Regular cardiac myocyte (primary cell): ENCODE measurements at places on chromosomes 1 and 21. TPM values are rescaled to one million over a fixed set of nuclear protein-coding genes. Genes with fewer than 3 reads are reported as not detected.

Gene TFF2
- total RNA-seq = not detected in 2 replicates

Gene CHRNB2
- under 0.01 TPM in 1 of 2 replicates, not detected in the other for total RNA-seq

Gene FMOD
- 1.2 and 6.5 TPM in 2 replicates for total RNA-seq

Gene CFHR3
- total RNA-seq = not detected in 2 replicates

Gene AUNIP
- total RNA-seq = 0.56 and 5.6 TPM in 2 replicates

Gene GPATCH3
- 6.5 and 10.2 TPM in 2 replicates for total RNA-seq

Gene ICOSLG
- 0.19 and 0.85 TPM in 2 replicates for total RNA-seq

Gene PRAMEF27
- total RNA-seq = not detected in 2 replicates

Gene UMODL1
- total RNA-seq = under 0.01 TPM in 1 of 2 replicates, not detected in the other

Gene AIRE
- 0.28 TPM in 1 of 2 replicates, not detected in the other for total RNA-seq

Gene KPRP
- total RNA-seq = not detected in 2 replicates

Gene BRDT
- total RNA-seq = not detected in 2 replicates

Gene PIGV
- total RNA-seq = 11.7 and 29.6 TPM in 2 replicates

Gene TOMM20
- total RNA-seq = 88.2 and 115 TPM in 2 replicates

Gene TNFSF18
- total RNA-seq = 0.58 and 0.85 TPM in 2 replicates

Gene LCE1B
- not detected in 2 replicates for total RNA-seq

Gene SLAMF6
- total RNA-seq = not detected in 2 replicates

Gene OR2G6
- not detected in 2 replicates for total RNA-seq

Gene GJA9
- total RNA-seq = not detected in 2 replicates
